AML-193 (cell line): ENCODE measurements at places on chromosomes 5 and 9.
A peak's percentile ranks its signal among the peaks of the same experiment; 100 is the strongest.

DNA sequence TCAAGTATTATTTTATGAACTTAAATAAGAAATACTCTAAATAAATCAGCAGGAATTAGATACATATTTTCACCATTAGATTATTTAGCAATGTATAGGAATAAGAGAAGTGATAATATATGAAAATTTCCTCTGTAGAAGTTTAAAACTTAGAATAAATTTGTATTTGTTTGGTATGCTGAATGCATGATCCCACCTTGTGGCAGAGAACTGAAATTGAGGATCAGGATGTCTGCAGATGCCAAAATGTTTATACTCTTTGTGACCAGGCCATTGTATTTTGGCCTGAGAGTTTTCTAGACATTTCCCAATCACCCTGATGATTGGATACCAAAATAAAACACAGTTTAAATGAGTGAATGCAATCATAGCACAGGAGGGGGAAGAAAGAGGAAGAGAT, 6.3 kb downstream of the TYRP1 start:
- DNase-seq, result peak; percentile 26

DNA sequence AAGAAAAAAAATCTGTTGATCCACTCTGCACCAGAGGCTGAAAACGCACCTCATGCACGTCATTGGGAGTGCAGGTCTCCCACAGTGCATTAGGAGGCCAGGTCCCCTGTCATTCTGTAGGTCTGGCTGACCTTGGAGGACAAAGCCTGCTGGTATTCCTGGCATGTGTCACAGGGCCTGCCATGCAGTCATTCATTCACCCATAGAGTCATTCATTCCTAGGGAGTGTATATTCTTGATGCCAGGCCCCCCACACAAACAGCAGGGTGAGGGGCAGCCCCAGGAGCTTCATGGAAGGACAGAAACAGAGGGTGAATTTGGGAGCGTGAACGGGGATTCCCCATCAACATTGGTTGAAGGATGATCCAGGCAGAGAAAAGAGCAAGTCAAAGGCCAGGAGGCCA, 2.2 kb downstream of the GBGT1 start:
- DNase-seq, result no peak

DNA sequence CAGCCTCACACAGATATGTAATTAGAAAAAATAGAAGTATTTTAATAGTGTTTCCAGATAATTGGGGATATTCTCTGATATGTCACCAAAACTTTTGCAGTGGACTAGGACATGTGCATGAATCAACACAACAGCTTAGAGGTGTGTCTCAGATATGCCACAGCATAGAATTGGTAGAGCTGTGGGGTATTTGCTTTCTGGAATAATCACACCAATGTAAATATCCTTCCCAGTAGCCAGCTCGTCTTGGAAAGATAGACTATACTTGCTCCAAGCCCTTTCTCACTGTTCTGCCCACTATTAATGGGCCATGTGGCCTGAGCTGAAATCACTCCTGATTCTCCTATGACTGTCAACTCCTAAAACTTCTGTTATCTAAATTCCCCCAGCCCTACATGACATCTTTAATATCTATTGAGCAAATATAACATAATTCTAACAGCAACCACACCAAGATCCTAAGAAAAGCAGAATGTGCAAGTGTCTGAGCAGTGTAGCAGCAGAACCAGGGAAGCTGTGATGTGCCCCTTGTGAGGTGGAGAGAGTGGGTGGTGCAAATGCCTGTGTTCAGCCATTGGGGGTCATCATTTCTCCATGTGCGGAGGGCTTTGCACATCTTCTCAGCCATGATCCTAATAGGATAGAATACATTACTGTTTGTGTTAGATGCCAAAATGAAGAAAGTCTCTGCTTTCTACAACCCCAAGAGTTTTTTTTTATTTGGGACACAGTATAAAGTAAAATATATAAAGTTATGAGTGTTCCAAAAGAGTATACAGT, 65.0 kb downstream of the MELK start:
- DNase-seq, result no peak

DNA sequence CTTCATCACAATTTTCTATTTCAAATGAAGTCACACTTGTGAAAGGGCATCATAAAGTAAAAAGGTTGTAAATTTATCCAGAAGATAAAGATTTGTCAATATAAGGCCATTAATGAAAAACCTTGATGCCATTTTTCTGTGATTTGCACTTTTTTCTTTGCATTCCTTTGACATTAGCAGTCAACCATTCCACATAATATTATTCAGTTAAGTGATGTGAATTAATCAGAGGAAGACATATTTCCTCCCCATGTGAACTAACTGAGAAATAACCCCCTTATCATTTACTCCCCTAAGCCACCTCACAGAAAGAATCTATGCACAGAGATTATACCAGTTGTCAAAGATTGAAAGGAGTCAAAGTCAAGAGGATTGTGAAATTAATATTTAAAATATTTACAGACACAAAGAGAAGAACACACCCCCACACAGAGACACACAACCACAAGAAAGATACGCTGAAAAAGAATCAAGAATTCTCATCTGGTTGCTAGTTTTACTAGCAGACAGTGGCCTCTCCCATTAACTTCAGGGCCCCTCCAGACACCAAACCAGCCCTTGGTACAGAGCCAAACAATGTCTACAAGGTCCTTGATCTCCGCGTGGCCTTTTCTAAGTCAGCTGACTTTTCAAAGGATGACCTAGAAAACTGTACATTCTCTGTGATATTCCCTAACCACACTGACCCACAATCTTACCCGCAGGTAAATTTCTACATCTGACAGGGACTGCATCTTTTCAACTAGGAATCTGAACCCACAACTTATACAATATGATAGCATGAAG, 29.5 kb downstream of the GNAQ start:
- DNase-seq, result no peak

- no peak for DNase-seq
Measured at GRCh38 chr5:90000351-90000750, 409.2 kb downstream of the CETN3 start.

GRCh38 chr9:82761027-82761426, 301.9 kb downstream of the RASEF start:
- no peak for DNase-seq

DNA sequence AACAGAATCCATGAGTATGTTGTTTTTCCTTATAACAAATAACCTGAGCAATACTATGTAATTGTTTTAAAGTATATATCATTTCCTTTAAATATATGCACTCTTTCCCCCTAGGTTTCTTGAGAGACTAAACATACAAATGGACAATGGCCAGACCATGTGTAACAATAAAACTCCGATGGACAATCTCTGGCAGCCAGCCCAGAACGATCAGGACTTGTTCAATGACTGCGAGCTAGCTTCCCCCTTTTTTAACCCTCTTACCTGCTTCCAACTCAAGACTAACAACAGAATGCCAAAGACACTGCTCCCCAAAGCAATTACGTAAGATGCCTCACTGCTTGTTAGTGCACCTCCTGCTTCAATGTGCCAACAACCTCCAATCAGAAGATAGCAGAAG, 94.9 kb downstream of the HTR4 start:
- DNase-seq, result no peak

DNA sequence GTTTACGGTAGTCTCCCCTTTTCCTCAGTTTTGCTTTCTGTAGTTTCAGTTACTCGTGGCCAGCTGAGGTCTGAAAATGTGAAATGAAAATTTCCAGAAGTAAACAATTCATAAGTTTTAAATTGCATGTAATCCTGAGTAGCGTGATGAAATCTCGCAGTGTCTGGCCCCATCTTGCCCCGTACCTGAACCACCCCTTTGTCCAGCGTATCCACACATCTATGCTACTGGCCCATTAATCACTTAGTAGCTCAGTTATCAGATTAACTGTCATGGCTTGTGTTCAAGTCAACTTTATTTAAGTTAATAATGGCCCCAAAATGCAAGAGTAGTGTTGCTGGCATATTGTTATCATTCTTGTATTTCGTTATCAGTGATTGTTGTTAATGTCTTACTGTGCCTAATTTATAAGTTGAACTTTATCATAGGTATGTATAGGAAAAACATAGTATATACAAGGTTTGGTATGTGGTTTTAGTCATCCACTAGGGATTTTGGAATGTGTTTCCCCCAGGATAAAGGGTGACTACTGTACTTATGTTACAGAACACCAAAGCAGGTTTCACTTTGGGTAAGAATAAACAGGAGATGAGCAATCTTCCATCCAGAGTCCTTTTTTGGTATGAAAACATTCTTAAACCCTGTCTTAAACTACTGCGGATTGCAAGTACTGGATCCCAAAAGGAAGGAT, 118.4 kb upstream of the KCNN2 start:
- no peak for DNase-seq

DNA sequence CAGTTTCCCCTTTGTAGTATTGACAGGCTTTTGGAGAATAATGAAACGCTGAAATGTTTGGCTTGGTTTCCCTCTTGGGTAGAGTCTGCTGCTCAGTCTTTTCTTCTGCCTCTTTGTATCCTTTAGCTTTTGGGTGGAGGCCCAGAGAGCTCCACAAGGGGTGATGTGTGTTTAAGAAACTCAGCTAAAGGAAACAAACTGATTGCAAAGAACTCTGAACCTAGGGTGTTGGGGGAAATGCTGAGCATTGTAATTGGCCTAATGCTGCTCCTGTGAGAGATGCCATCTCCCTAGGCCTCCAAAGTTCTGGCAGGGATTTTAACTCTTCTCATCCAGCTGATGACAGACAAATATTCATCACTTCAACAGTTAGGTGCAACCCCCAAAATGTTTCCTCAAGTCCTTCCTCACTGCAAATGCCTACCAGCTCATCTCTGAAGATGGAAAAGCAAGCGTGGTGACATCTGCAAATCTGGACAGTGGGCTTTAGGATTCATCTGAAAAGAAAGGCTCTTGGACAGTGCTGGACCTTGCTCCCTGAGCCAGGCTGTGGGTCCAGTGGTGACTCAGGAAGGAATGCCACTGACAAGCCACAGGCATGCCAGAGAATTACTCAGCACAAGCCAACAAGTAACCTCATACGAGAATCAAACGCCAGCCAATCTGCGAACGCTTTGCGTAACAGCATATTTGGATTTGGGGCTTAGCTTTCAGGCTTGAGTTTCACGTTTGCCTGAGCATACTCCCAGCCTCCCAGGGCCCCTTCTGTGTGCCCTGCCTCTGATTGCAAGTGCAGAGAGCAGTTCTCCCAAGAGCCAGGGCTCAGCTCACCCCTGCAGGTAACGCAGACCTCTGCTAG, 30.5 kb upstream of the ZSWIM6 start:
- no peak for DNase-seq

DNA sequence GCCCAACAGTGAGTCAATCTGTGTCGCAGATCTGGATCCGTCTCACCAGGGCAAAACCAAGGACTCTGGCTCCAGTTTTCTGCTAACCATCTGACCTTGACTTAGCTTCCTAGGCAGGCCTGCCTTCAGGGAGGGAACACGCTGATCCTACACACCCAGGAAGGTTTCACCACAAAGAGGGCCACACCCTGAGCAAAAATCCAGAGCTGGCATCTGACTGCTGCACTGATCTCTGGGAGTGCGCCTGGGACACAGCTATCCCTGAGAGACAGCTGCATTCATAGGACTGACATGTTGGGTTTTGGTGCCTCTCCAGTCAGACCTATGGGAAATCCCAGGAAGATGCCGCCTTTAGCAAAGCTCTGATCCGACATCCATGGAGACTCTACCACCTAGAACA, 47.5 kb downstream of the CDK5RAP2 start:
- DNase-seq, result no peak

DNA sequence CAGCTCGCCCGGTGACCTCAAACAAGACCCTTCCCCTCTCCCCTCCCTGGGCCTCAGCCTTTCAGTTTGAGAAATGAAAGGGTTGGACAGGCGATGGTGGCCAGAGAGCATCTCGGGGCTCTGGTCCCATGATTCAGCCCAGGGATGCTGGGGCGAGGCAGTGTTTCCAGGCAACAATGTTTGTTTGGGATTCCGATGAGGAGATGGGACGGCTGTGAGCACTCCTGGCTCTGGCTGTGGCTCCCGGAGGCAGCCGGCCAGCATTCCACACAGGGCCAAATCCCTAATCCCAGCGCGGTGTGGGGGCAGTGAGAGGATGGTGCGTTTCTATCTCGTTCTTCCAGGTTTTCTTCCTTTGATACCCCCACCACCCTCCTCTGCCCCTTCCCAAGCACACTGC, 66.0 kb downstream of the HMCN2 start:
- DNase-seq, result no peak

DNA sequence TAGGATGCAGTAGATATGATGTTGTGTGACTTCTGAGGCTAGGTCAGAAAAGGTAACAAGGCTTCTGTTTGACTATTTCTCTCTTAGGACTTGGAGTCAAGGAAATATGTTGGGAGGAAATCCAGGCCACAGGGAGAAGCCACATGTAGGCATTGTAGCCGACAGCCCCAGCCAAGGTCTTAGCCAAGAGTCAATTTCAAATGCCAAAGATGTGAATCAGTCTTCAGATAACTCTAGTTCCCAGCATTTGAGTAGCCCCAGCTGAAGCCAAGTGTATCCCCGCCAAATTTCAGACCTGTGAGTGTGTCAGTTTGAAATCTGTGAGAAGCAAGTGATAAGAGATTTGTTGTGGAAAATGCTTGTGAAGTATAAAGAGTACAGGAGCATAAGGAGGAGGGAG, 38.1 kb upstream of the ISL1 start:
- DNase-seq, result no peak

DNA sequence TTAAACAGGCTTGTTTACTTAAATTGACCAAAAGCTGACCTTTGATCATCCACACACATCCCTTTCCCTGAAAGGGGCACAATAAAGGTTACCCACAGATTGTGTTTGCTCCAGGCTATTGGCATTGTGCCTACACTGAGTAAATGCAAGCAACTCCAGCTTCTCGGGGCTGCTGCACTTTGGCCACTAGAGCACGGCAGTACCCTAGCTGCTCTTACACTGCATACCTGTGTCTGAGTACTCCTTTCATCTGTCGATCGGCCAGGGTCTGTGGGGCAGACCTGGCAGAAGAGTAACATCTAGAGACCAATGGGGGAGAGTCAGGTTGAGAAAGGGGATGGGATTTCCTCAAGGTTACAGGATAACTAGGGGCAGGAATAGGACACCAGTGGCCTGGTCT, 281.9 kb upstream of the NMUR2 start:
- DNase-seq, result no peak

DNA sequence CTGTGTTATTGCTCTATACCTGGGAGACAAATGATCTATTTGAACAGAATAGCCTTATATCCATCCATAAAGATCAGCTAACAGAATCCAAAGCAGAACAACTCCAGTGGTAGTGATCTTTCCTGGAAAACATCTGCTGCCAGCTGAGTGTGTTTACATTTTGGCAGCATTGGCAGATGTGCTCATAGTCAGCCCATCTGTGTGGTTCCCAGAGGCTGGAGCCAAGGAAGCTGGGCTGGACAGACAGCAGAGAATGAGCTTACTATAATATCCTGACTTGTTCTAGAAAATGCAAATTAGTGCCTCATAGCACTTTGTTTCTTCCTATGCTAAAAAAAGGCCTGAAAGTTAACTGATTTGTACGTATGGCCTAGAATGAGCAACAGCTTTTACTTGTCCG, 99.7 kb downstream of the ST8SIA4 start:
- no peak for DNase-seq

- DNase-seq, result no peak
Measured at GRCh38 chr9:134930398-134930797, 12.7 kb upstream of the FCN1 start.

DNA sequence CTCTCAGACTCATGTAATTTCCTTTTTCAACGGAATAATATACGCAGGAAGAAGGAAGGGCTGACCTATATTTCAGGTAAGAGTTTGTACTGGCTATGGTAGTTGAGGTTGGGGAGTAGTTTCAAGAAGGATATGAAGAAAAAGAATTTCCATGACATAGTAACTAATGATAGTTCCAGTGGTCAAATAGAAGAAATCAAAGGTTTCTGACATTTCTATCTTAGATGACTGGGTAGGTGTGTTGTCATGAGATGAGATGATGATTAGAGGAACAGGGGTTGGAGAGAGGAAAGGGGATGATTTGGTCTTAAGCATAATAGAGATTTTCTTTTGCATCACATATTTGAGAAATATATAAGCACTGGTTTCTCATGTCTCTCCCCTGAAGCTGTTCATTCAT, 166.0 kb downstream of the SPATA31D1 start:
- DNase-seq, result no peak
